Left ventricle myocardium superior (tissue), 1 donor: ENCODE measurements at places on chromosomes 5 and 9.

DNA sequence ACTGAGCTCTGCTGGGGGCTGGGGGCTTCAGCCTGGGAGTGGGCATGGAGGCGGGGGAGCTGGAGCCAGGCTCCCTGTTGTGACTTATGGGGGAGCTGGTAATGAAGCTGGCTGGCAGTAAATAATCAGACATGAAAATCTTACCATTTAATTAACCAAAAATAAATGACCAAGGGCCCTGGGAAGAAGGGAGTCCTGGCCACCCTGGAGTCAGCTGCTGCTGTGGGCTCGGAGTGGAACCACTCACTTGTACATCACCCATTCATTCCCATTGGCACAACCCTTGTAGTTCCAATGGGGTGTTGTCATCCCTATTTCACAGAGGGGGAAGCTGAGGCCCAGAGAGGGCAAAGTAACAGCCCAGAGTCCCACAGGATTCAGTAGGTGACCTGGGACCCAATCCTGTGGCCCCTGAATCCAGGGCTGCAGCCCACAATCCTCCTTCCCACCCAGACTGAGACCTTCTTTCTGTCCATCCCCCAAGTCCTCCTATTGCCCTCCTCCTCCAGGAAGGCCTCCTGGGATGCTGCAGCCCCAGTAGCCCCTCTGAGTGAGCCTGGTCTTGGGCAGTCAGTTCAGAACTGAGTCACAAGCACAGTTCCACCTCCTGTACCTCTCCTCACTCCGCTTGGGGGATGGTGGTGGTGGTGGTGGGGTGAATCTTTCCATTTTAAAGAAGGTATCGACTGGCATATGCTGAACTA lies 259.4 kb upstream of the MVB12B start:
- no peak for DNase-seq

DNA sequence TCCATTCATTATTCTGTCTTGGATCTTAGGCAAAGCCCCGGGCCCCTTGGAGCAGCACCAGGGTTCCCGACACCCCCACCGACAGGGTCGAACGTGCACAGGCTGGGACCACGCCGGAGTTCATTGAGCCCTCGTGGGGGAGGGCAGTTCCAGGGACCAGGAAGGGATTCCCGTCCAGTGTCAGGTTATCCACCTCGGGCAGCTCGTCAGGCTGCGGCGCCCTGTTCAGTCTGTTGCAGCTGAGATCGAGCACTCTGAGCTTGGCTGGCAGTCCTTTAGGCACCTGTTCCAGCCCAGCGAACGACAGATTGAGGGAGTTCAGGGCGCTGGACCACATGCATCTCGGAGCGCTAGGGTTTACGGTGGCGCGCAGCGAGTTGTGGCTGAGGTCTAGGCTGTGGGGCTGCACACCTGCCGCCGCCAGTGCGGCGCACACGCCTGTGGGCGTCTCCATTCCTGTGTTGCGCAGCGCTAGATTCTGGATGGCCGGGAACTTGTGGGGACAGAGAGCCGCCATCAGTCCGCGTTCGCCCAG lies 1.1 kb downstream of the CD14 start:
- no peak for DNase-seq

- DNase-seq = no peak
These were observed 2.4 kb downstream of the POLR3G start for GRCh38 chr5:90477073-90477472.

GRCh38 chr5:136382071-136382470 lies 16.7 kb upstream of the TRPC7 start:
- DNase-seq = no peak

GRCh38 chr9:112278152-112278551 lies 55.3 kb downstream of the PTBP3 start:
- no peak for DNase-seq

- no peak for DNase-seq
These were observed 19.6 kb downstream of the MRPL36 start for GRCh38 chr5:1779782-1780613.

DNA sequence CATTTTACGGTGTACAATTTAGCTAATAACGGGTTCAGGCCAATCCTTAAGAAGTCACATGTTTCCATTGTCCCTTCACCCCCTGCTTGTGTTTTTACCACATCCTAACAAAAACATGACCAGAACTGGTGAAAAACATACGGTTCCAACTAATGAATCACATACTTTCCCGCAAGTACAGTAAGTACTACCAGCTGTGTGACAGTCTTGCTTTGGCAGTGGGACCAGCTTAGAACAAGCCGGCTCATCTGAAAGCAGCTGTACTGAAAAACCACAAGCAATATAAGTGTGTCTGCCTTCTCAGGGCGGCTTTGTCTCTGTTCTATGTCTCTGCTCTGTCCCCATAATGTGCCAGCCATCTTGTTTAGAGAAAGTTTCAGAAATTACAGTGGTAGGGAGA lies 242.5 kb downstream of the BNC2 start:
- peak; percentile 36 for DNase-seq

- no peak for DNase-seq
These were observed 14.5 kb downstream of the FCN2 start for GRCh38 chr9:134895097-134895496.

DNA sequence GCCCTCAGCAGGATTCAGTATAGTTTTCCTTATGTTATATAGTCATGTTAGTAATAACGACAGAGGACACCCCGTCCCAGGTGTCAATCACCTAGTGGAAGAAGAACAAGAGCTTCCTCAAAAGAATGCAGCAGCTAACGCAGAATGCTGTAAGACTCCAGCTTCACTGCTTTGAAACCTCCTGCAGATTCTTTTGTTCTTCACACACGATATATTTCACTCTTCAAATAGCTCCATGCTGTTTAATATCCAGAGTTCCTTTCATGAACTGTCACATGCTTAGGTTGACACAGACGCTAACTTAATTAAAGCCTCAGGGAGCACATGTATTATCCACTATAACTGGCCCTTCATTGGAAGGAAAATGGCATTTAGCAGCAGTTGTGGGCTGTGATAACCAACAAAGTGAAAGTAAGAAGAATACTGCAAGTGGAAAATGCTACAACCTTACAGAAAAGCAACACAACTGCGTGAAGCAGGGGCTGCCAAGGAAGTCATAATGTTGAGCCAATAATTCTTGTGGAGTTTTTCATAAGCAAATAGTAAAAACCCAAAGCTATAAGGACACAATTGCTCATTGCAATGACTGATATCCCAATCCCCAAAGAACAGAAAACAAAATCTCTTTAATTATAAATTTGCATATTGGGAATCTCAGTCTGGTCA lies 387.5 kb downstream of the PLK2 start:
- DNase-seq = no peak
